ENCODE measurements at places on chromosomes 6 and 20.
A peak's percentile ranks its signal among the peaks of the same experiment; 100 is the strongest.

GRCh38 chr6:38646166-38646878 is 6.6 kb upstream of the BTBD9 start:
- no peak for DNase-seq

DNA sequence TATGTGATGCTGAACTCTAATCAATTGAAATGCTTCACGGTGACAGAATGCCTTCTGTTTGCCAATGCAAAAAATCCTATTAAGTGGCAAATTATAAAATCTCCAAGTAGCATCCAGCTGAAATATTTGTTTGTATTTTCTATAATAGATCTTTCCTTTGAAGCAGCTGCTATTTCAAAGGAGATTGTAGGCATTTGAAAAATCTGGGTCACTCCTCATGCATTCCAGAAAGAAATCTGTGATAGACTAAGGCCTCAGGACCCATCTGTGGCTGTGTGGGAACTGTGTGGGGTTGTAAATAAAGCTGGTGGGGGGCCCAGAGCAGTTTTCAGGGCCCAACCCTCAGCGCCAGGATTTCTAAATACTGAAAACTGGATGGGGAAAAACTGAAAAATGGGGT is 216.9 kb upstream of the ARG1 start:
- DNase-seq = no peak

DNA sequence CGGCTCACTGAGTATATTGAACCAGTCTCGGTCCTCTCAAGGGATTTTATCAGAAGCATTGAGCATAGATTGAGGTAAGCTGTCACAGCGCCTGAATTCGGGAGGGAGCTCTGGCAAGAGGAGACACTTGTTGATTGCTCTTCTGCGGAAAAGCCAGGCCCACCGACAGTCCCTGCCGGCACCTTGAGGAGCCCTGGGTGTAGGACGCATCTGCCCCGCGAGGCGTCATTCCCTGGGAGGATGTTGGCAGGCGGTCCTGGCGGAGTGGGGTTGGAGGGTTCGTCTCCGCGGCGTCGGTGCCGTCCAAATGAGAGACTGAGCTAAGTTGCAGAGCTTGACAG is 843 bp downstream of the FBXO9 start:
- DNase-seq = no peak

- DNase-seq = peak; percentile 39
Observed at GRCh38 chr6:16762550-16763477, 1.6 kb upstream of the ATXN1 start.

DNA sequence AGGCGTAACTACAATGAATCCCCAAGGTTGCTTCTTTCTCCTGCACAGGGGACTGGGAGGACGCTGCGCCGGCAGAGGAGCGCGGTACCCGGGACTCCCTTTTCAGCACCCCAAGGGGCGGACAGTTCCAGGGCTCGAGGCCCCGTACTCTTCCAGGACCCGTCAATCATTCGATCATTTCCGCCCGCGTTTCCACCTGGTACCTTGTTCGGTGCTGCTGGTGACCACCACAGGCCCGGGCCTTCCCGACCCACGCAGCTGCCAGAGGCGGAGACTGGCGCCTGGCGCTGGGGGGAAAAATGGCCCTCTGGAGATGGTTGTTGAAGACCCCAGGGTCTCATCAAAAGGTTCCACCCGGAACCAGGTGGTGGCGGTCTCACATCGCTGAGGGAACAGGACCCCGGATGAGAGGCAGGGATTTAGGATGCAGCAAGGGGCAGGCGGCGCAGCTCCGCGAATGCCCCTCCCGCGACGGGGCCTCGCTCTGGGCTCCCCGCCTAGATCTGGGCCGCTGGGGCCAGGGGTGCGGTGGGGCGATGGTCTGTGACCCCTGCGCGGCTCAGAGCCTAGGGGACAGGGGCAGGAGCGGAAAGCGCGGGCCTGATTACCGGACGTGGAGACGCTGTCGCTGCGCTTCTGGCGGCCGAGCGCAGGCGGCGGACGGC is 744 bp downstream of the VSX1 start:
- DNase-seq = no peak

GRCh38 chr6:1812487-1812886 is 202.8 kb downstream of the FOXC1 start:
- DNase-seq = no peak

DNA sequence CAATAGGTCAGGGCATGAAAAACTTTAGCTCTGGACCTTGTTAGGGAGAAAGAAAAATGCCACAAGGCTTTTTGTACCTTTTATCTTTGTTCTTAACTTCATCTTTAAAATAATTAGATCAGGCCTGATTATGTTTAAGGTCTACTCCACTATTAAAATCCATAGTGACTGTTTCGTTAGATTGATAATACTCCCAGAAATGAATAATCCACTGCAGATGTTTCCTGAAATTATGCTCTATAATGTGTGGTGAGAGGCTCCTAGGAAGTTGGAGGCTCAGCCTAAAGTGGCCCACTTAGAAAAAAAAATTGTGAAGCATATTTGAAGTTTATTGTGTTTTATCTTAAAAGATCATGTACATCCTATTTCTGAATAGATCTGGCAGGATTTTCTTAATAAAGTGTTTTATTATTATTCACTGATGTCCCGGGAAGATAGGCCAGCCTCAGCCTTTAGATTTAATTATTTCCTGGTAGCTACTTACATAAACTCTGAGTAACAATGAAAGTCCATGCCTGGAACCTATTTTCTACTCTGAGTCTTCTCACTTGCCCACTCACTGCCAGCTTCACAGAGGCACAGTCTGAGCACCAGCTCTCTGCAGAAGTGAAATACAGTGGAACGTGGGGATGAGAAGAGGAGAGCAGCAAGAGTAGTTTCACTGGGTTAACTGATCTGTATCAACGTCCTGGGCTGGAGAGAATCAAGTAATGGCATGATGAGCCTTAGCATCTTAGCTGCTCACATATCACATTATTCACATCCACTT is 126.8 kb upstream of the TMEM170B start:
- DNase-seq = no peak

DNA sequence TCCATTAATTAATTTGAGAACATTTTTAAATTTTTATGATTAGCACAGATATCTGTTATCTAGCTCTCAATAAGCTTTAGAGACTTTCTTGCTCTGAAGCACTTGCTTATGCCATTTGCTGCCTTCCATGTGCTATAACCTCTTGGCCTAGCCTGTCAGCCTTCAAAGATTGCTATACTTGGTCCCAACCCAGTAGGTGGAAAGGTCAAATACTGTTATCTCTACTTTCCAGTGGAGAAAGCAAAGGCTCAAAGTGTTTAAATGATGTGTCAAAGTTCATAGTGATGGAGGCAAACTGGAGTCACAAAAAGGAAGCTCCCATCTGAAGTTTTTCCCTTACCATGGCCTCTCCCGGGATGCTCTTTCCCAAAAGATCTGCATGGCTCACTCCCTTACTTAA is 125.1 kb downstream of the PKHD1 start:
- DNase-seq = no peak

DNA sequence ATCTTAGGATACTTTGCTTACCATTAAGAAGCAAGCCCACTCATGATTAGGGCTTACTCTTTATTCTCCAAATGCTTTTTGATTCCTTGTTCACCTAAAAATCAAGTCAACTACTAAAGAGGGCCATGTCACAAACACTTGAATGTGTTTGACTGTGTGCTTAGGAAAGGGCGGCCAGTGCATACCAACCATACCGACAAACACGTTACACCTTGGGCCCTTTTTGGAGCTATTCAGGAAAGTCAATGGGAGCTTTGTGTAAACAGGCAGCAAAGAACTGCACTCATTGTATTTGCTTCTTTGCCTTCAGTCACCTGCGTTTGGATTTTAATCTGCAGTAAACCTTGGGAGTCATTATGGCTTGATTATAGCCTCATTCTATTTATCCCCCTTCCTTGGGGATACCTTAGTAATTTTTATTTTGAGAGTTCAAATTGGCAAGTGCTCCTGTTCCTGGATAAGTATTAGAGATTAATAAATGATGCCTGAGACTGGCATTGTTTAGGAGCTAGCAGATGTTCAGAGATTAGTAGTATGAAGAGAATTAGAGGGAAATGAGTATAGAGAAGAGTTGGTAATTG is 102.6 kb upstream of the HDGFL1 start:
- peak; percentile 17 for DNase-seq
